ENCODE measurements at places on chromosomes 7 and 10.

DNA sequence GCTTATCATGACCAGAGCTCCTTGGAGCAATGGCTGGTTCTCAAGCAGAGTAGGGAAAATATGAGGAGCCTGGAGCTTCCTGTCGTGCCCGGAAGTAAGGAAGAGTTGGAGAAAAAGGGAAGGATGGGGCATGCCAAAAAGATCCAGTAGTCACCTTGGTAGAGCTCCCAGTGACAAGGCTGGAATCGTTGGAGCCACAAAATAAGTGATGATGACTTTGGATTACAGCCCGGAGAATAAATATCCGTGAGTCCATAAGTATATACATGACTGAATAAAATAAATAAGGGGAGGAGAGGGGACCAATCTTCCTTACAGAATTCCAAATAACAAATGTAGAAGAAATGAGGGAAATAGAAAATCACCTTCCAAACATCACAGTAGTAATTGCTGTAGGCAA, 29.3 kb downstream of the LMTK2 start:
- no peak for DNase-seq

GRCh38 chr10:113666682-113667252, 2.9 kb upstream of the NRAP start:
- DNase-seq = no peak

DNA sequence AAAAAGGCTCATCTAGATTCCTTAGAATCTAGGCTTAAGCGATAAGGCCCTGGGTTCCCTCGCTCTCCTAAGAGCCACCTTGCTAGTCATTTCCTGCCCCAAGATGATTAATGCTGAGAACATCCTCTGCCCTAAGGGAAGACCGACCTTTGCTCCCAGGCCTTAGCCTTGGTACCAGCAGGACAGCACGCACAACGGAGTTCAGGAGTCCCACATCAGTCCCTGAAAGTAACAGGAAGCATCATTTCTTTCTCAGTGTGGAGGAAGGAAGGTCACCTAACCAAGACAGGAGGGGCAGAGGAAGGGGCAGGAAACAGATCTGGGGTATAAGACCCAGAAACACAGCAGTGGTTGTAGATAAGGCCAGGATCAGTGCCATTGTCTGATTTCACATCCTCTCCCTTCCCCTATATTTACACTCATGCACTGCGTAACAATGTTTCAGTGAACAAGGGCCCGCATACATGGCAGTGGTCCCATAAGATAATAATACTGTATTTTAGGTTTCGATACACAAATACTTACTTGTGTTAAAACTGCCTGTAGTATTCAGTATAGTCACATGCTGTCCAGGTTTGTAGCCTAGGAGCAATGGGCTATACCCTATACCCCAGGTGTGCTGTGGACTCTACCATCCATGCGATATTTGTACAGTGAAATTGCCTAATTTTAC, 8.1 kb upstream of the FAM107B start:
- no peak for DNase-seq

- no peak for DNase-seq
These were observed 266.0 kb downstream of the USP6NL start for GRCh38 chr10:11345224-11346054.

DNA sequence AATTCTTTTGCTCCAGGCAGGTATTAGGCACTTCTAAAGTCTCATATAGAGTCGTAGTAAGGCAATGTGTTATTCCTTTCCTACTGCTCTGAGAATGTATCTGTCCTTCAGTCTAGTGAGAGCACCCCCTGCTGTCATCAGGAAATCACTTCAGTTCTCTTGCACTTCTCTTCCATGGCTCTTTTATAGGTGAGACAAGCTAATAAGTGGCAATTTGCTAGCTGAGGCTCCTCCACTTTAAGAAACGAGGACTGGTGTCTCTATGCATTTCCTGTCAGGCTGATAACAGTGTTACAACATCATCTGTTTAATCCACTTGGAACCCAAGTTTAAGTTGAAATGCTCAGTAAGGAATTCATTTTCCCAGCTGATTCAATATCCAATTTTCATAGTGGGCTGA, 350.6 kb downstream of the TFEC start:
- DNase-seq = no peak

DNA sequence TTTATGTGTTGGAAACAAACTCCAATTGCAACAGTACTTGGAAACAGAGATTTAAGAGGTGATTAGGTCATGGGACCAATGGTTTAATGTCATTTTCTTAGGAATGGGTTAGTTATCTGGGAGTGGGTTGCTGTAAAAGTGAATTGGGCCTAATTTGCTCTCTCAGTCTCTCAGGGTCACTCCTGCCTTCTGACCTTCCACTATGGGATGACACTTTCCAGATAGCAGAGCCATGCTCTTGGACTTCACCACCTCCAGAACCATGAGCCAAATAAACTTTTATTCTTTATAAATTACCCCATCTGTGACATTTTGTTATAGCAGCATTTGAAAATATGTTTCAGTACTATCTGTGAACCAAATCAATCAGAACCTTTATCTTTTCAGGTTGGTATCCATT, 1509.1 kb downstream of the REEP3 start:
- DNase-seq = no peak

DNA sequence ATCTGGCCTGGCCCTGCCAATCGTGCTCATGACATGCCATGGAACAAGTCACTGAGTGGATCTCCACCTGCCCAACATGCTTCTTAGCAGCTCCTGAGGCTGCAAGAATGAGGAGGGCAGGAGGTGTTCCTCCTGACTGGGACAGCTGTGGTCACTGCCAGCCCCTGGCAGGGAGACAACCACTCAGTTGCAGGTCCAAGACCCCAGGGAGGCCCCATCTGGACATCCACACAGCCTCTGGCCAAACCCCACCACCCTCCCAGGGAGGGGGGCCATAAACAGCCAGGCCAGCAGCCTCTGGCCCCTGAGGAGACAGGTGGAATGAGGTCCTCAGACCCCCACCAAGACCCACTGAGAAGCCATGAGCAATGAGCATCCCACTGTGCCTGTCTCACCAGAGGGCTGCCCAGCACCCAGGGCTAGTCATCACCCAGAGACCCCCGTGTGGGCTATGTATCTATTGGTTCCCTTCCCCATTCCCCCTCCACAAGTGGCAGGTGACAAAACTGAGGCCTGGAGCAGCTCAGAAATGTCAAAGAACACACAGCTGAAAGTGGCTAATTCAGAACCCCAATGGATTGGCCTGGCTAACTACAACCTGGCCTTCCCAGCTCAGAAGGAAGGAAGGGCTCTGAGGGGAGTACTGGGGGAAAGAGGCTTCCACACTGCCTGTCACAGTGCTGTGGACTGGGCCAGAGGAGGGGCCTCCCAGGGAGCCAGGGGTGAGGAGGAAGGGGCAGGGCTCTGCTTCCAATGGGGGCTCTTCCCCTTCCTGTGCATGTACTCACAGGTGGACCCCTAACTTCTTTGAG, 3.0 kb downstream of the GPRIN2 start:
- no peak for DNase-seq
